CD8-positive, alpha-beta memory T cell (primary cell): ENCODE measurements at places on chromosomes 12 and 14.

DNA sequence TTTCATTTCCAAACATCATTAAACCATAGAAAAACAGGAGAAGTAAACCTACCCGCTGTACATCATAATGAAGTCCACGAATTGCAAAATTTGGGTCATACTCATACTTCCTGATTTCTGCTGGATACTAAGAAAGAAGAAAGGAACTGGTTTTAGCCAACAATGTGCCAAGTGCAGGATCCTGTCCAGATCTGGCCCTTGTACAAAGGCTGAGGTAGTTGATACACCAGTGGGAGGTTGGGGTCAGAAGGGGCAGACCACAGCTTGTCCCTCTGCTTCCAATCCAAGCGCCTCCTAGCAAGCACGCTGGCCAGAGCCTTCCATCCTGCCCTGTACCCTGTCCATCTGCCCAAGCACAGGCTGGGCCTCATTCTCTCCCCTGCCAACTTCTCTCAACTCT, 34.2 kb downstream of the NT5DC3 start:
- no peak for DNase-seq

GRCh38 chr12:50732591-50732990, 31.3 kb upstream of the ATF1 start:
- DNase-seq, result no peak

DNA sequence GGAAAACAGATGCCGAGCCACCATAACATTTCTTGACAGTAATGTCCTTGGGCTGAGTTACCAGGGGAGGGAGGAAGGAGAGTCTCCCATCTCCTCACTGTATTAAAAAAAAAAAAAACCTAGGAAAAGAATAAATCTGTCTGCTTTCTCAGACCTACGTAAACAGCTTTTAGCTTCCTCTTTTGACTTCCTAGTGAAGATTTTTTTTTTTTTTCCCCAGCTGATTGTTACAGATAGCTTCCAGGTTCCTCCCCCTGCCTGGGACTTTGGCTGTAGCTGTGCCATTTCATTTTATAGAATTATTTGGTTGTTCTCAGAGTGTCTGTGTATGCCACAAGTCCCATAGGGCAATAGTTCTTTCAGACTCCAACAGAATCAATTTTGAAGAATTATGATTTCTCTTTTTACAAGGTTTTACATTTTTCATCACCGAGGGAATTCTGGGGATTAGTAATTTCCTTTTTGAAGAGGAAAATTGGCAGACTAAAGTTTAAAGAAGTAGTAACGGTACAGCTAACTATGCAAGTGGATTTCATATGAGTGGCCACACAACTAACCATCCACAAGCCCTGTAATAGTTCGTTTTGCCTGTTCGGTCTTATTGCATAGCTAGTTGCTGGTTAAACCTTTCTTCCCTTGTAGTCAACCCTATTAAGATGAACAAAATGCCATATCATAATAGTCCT, 23.1 kb upstream of the GNS start:
- no peak for DNase-seq

- DNase-seq, result no peak
Measured at GRCh38 chr12:109734219-109735000, 20.8 kb downstream of the FAM222A start.

GRCh38 chr14:68965261-68965761, 13.8 kb downstream of the ACTN1 start:
- no peak for DNase-seq

GRCh38 chr12:76189851-76190250, 105.4 kb upstream of the NAP1L1 start:
- DNase-seq, result no peak
